Stimulated activated CD4-positive, alpha-beta T cell treated with anti-CD3 and anti-CD28 coated beads, Interleukin-2, amount 100 ng/mL, for 24 hours (primary cell): ENCODE measurements at places on chromosomes 12 and 14.
A peak's percentile ranks its signal among the peaks of the same experiment; 100 is the strongest.

GRCh38 chr12:31989571-31990362, 30.6 kb downstream of the RESF1 start:
- DNase-seq, result no peak

- no peak for DNase-seq
These were observed 27.7 kb upstream of the JDP2 start for GRCh38 chr14:75399843-75400775.

DNA sequence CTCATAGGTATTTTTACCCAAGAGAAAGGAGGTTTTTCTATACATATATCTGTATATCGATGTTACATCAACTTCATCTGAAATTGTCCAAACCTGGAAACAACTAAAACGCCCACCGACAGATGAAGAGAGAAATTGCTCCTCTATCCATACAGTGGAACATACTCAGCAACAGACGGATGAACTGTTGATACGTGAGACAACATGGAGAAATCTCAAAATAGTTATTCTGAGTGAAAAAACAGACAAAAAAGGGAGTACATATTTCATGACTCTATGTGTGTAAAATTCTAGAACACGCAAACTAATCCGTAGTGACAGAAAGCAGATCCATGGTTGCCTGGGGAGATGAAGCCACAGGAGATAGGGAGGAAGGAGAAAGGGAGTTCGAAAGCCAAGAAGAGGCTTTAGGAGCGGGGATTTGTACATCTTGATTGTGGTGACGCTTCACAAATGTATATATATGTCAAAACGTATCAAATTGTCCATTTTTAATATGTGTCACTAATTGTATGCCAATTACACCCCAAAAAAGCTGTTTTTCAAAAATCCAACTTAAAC, 37.6 kb upstream of the C14orf180 start:
- no peak for DNase-seq

DNA sequence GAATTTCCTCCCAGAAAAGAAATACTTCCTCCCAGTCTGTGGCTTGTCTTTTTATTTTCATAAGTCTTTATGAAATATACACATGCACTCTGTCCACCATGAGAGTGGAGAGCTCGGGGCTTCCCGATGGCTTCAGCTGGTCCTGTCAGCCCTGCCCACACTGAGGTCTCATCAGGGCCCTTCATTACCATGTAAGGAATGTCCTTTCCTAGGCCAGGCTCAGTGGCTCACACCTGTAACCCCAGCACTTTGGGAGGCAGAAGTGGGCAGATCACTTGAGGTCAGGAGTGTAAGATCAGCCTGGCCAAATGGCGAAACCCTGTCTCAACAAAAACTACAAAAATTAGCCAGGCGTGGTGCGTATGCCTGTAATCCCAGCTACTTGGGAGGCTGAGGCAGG, 77.0 kb downstream of the CPSF2 start:
- no peak for DNase-seq

- no peak for DNase-seq
These were observed 33.4 kb upstream of the ALG10 start for GRCh38 chr12:33988913-33989312.

- no peak for DNase-seq
These were observed 25.1 kb upstream of the CDK17 start for GRCh38 chr12:96425321-96425720.

DNA sequence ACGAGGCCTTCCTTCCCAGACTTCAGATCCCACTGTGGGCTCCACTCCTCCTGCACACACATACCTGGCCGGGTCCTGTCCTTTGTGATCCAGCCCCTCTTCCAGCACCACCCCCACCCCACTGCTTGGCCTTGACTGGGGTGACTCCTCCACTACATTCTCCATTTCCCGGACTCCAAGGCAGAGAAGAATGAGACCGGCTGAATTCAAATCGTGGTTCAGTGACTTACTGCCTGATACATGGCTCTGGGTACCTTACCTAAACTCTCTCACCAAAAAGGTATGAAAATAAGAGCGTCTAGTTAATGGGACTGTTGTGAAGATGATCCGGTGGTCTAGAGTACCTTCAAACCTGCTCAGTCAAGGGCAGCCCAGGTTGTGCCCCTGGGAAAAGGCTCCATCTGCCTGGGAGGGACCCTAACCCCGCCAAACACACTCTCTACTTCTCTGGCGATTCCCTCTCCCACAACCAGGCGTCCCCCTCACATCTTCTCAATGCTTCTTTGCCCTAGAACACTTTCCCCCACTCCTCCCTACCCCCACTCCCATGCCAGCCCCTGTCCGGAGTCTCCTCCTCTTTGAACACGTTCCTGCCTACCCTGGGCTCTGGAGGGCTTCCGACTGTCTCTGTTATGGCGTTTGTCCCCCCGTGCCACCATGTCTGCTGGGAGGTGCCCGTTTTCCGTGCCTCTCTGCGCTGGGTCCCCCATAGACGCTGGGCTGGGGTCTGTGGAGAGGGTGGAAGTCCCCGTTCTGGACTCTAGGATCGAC, 1.5 kb upstream of the ZBTB42 start:
- no peak for DNase-seq

DNA sequence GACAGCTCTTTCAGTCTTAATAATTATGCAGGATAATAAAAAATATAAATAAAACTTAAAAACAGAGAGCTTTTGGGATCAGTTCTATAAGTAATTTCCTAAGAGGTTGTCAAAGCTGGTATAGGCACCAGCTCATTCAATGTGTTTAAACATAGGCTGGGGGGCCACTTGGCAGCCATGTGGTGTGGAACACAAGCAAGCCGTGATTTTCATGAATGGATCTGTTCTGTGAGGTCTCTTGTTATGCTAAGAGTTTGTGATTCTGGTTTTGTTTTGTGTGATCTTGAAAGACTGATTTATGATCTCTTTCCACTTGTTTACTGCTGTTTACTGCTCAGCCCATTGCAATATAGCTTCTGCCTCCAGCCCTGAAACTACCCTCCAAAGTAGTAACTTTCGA, 240.9 kb downstream of the FBXL14 start:
- no peak for DNase-seq

GRCh38 chr14:96790186-96790585, 7.0 kb upstream of the VRK1 start:
- no peak for DNase-seq

DNA sequence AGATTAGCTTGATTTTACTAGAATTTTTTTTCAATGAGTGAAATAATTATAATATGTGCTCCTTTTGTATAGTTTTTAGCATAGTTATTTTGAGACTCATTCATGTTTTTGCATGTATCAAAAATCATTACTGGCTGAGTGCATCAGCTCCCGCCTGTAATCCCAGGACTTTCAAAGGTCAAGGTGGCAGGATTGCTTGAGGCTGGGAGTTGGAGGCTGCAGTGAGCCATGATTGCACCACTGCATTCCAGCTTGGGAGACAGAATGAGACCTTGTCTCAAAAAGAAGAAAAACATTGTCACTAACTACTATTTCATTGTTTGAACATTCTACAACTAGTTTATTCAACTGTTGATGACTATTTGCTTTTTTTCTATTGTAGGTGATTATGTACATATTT, 802.7 kb downstream of the SLC16A7 start:
- no peak for DNase-seq

GRCh38 chr12:95700316-95700785, 90.2 kb downstream of the NTN4 start:
- DNase-seq, result no peak

- DNase-seq, result no peak
These were observed 90.2 kb downstream of the ACTN1 start for GRCh38 chr14:68888883-68889282.

- DNase-seq, result no peak
These were observed 3.0 kb upstream of the CCDC184 start for GRCh38 chr12:48180424-48180823.

DNA sequence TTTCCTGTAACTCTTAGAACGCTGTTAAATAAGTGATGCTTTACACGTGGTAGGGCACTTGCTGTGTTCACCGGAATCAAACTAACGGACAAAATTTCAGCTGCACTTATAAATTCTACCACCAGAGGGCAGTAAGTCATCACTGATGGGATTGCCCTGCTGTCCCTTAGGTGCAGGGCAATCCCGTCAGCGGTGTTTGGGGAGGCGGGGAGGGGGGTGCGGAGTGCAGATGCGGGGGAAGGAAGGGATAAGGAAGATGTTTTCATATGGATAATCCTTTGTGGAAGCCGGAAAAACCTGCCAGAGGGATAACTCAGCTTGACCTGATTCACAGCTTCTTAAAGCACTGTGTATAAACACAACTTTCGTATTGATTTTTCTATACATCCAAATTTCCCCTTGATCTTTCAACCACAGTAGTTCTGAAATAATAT, 21.7 kb upstream of the SLC10A1 start:
- peak; percentile 29 for DNase-seq

DNA sequence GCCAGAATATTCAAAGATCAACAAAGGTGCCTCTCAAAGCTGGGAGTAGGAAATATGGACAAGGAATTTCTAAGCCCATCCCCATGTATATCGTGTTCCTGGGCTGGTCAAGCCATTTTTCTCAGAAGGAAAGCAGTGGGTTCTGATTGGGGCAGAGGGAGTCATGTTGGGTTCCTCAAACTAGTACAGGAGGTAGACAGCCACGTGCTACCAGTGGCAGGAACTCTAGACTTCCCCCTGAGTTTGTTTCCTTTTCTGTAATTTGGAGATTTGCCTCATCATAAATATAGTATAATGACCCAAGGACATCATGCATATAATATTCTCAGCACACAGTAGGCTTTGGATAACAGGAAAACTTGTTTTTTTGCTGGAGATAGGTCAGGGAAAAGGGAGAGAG, 16.4 kb upstream of the PLEKHH1 start:
- no peak for DNase-seq

GRCh38 chr14:96423446-96424108, 31.6 kb downstream of the AK7 start:
- DNase-seq, result no peak

DNA sequence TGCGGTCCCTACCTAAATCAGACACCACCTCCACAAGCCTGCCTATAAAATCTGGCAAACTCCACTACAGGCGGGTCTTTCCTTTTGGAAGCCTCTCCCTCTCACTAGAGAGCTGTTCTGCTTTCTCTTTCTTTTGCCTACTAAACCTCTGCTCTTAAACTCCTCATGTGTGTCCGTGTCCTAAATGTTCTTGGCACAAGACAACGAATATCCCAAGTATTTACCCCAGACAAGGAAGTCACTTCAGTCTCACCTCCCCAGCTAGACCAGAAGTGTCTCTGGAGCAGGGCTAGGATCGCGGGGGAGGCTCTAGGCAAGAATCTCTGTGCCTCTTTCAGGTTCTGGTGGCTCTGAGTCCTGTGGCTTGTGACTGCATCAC, 37.2 kb upstream of the FICD start:
- DNase-seq, result no peak

DNA sequence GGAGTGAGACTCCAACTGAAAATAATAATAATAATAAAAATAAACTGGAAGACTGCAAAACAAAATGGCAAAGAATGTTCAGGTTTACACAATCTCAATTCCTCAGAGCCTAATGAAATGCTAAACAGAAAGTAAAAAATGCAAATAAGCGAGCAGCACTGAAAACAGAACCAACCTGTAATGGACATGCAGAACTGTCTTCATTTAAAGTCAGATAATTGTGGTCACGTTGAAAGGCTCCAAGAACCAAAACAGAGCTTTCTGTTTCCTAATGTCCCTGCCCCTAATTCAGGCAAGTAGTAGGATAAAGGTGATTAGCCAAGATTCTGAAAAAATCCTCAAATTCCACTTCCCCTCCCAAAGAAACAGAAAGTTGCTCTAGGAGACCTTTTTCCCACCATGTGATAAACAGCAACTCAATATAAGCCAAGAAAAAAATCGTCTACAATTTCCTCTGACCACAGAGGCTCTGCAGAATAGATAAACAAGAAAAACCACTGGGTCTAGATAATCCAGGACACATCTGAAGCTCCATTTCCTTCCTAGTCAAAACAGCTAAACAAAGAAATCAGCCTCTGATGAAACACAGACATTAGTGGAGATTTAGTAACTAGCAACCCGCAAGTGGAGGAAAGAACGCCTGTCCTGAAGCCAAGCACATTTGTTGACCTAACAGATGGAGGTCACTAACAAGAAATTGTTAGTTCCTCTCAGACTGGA, 3.0 kb downstream of the MIS18BP1 start:
- DNase-seq, result no peak

- DNase-seq, result no peak
These were observed 13.7 kb downstream of the SPRYD3 start for GRCh38 chr12:53065470-53065869.

- DNase-seq, result peak; percentile 25
These were observed 630 bp downstream of the NELL2 start for GRCh38 chr12:44875417-44875953.

DNA sequence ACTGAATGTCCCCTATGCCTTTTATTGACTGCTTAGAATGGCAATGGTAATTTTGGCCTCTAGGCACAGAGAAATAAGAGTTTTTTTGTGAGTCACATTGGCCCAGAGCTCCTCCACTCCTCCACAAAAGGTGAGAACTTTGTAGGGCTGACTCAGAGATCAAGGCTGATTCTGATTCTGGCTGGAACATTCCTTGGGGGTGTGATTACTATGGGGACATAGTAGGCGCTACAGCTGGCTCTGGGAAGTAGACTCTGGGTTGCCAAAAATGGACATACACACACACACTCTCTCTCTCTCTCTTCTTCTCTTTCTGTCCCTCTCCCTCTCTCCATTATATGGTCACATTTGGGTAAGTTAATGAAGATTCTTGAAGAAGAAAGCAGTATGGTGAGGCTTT, 174.6 kb upstream of the DDHD1 start:
- DNase-seq, result no peak

GRCh38 chr12:2273288-2273687, 220.5 kb downstream of the CACNA1C start:
- DNase-seq, result no peak

DNA sequence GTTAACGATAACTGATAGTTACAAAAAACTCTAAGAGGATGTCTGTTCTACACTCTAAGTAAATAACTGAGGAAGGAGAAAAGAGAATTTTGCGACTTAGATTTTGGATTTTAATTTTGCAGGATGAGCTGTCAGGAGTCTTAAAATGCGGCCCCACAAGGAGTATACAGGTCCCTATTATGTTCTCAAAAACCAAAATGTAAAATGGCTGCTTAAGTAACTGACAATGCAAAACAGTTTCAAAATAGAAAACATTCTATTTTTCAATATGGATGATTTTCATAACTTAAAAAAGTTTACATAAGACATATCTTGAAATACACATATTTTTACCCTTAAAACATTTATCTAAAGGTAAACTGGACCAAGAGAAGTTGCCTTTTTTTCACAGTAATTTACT, 2.6 kb downstream of the CD69 start:
- DNase-seq, result no peak

DNA sequence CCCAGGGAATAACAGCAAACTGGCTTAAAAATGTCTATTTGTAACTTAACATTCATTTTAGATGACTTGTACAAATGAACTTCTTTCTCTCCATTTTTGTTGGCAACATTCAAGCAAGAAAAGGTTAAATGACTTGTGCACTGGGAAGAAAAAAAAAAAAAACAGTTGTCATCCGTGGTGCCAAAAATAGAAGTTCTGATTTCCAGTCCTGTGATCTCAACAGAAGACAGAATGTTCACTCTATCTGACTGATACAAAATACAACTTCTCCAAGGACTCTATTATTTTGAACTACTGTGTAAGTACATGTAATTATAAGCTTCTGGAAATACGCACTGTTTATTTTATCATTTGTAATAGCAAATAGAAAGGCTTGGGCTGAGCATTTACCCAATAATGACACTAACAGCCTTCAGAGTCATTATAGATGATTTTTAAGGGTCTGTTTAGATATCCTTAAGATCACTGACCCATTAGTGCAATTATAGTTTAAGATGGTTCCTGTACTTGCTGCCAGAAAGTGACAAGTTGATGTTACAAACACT, 59.9 kb downstream of the LIN7A start:
- DNase-seq, result no peak

GRCh38 chr14:52310541-52310940, 3.6 kb upstream of the PTGER2 start:
- no peak for DNase-seq

GRCh38 chr12:57741844-57742738, 2.7 kb upstream of the TSPAN31 start:
- DNase-seq, result peak; percentile 81
